ENCODE measurements at places on chromosomes 3 and 15. TPM values are rescaled to one million over a fixed set of nuclear protein-coding genes. Genes with fewer than 3 reads are reported as not detected.

- no peak overlapping the region for H3K4me3 ChIP-seq
- H3K27me3 ChIP-seq, result no peaks in the 10 kb centered on the region
- no peak overlapping the region for H3K27ac ChIP-seq
- no peak for DNase-seq
- H3K36me3 ChIP-seq, result no peaks in the 10 kb centered on the region
These were observed 307.6 kb downstream of the RYR3 start for GRCh38 chr15:33618350-33618749.

DNA sequence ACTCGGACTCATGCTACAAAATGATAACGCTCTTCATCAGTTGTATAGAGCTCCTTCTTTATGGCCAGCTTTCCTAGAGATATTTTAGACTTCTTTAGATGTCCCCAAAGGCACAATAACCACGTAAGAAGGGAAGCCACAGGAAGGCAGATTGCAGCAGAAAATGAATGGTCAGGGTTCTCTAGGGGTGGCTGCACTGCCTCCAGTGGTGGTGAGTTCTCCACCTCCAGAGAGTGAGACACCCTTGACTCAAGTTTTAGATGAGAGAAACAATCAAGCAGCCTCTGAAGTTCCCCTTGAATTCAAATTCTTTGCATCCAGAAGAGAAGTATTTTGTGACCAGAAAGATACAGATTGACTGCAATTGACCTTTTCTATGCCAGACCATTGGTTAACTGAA lies 191.5 kb downstream of the TP63 start:
- DNase-seq, result no peak
- no peak overlapping the region for H3K27ac ChIP-seq
- no peaks in the 10 kb centered on the region for H3K4me1 ChIP-seq
- no peaks in the 10 kb centered on the region for H3K27me3 ChIP-seq
- no peaks in the 10 kb centered on the region for H3K36me3 ChIP-seq
- H3K4me3 ChIP-seq, result no peak overlapping the region

DNA sequence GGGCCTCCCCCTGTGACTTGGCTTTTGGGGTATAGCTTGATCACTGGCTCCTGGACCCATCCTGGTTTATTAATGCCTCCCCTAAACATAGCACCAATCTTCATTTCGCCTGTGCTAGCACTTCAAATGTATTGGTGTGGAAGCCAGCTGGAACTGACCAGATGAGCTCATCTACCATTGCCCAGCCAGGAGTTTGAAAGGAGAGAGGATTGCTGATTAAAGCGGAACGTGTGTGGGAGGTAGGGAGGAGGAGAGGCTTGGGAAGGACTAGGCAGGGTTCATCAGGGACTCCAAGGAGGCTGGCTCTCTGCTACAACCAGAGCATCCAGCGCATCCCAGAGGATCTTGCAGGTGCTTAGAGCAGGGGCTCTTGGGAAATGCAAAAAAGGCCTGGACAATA lies 34.4 kb upstream of the TLE3 start:
- H3K36me3 ChIP-seq, result no peaks in the 10 kb centered on the region
- peaks cover 4% of the 10 kb centered on the region for H3K4me1 ChIP-seq
- no peak overlapping the region for H3K4me3 ChIP-seq
- no peak overlapping the region for H3K27ac ChIP-seq

- no peak for DNase-seq
- H3K27me3 ChIP-seq, result no peaks in the 10 kb centered on the region
- no peak overlapping the region for H3K4me3 ChIP-seq
- H3K4me1 ChIP-seq, result no peaks in the 10 kb centered on the region
These were observed 348.3 kb downstream of the MFSD1 start for GRCh38 chr3:159150180-159150579.

DNA sequence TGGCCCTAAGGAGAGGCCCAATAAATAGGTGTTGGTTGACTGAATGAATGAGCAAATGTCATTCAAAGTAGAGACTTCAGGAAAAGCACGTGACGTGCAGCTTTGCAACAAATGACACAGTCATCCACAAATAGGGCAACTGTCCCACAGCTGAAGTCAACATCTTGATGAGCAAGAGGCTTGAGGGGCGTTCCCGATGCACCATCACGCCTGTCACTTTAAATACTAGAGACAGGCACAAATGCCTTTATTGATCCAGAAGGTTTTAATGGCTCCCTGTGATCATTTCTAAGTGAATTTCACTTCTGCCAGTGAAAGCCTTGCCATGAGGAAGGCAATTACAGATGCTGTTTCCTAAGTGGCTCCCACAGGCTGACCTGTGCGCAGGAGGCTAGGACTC lies 43.6 kb downstream of the ABTB1 start:
- DNase-seq, result no peak
- no peak overlapping the region for H3K27ac ChIP-seq
- no peak overlapping the region for H3K4me3 ChIP-seq
- no peaks in the 10 kb centered on the region for H3K27me3 ChIP-seq
- H3K4me1 ChIP-seq, result peaks cover 44% of the 10 kb centered on the region
- H3K36me3 ChIP-seq, result no peaks in the 10 kb centered on the region

GRCh38 chr3:74331711-74332110 lies 282.7 kb downstream of the CNTN3 start:
- no peak overlapping the region for H3K4me3 ChIP-seq
- no peak for DNase-seq
- H3K4me1 ChIP-seq, result no peaks in the 10 kb centered on the region
- no peak overlapping the region for H3K27ac ChIP-seq
- H3K27me3 ChIP-seq, result no peaks in the 10 kb centered on the region

DNA sequence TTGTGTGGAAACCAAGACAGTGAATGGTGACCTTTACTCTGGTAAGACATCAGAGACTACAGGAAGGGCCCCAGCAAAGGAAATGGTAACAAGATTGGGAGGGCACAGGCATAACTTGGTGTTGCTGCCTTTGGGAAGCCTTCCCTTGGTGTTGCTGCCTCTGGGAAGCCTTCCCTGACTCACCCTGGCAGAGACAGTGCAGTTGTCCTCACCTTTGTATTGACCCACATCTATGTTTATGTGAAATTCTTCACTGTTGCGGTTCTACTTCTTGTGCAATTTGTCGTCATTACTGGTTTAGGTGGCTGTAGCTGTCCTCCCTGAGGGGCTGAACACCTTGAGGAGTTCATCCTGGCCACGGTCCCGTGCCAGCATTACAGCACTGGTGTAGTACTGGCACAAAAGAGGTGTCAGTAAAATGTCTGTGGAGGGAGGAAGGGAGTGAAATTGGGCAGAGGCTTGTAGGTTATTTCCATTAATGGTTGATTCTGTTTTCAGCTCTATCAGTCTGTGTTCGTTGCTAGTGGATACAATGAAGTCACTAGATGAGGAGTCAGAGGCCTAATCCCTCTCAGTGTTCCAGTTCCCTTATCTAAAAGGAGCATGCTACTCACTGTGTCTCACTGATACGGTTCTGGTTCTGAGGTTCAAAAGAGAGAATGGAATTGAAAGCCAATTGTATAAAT lies 21.6 kb downstream of the IFT122 start:
- no peaks in the 10 kb centered on the region for H3K36me3 ChIP-seq
- H3K27ac ChIP-seq, result no peak overlapping the region

Gene RETNLB
- total RNA-seq, result not detected

DNA sequence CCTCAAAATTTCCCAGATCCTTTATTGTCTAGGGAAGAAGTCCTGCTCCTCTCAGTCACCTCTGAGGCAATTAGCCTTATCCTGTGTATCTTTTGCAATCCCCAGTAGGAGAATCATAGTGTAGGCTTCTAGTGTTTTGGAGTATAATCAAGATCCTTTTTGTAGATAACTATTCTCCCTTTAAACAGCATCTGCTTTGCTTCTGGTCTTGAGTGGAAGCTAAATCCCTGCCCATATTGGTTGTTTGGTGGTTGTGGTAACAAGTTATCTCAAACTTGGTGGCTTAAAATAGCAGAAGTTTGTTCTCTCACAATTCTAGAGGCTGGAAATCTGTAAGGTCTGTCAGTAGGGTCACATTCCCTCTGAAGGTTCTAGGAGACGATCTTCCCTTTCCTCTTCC lies 217.5 kb upstream of the RASGRP1 start:
- no peak overlapping the region for H3K4me3 ChIP-seq
- no peak for DNase-seq
- no peak overlapping the region for H3K27ac ChIP-seq
- no peaks in the 10 kb centered on the region for H3K36me3 ChIP-seq
- H3K4me1 ChIP-seq, result no peaks in the 10 kb centered on the region

GRCh38 chr3:52531860-52532516 lies 1.7 kb downstream of the NT5DC2 start:
- H3K4me3 ChIP-seq, result peak overlapping the region; percentile 57
- H3K27ac ChIP-seq, result no peak overlapping the region

- H3K27ac ChIP-seq, result no peak overlapping the region
- DNase-seq, result no peak
- H3K4me1 ChIP-seq, result no peaks in the 10 kb centered on the region
- no peaks in the 10 kb centered on the region for H3K36me3 ChIP-seq
- no peaks in the 10 kb centered on the region for H3K27me3 ChIP-seq
These were observed 170.2 kb downstream of the KCNMB2 start for GRCh38 chr3:178706411-178706810.

GRCh38 chr15:47908486-47908885 lies 191.2 kb downstream of the SEMA6D start:
- no peaks in the 10 kb centered on the region for H3K36me3 ChIP-seq
- H3K4me3 ChIP-seq, result no peak overlapping the region
- H3K27ac ChIP-seq, result no peak overlapping the region
- H3K4me1 ChIP-seq, result no peaks in the 10 kb centered on the region

Gene GJD2
- total RNA-seq, result 0.28 TPM

DNA sequence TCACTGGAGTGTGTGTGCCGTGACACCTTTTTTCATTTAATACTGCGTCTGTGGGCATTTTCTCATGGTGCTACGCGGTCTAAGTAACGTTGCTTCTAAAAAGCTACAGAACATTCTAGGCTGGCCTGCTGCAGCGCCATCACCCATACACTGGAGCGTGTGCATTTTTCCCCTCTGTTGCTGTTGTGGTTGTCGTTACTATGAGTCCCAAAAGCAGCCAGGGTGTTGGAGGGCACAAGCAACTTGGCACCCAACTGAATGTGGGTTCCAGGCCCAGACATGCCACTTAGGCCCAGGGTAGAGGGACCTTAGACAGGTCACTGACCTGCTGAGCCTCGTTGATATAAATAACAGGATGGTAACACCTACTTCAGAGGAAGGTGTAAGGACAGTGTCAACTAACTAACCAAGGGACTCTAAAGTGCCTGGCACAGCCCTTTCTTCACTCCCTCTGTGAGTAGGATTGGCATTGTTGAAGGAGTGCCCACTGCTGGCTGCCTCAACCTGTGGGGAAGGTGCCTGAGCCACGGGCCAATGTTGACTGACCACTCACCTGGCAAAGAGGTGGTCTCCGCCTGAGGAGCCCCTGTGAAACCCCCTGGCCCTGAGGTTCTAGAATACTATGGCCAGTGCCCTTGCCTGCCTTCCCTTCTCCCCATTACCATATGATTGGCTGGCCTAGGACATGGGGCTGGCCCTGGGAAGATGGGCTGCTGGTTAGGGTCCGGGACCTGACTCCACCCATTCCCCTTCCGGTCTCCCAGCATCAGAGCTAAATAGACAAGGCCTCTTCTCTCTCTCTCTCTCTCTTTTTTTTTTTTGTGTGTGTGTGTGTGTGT lies 3.5 kb downstream of the CSK start:
- peaks cover 91% of the 10 kb centered on the region for H3K4me1 ChIP-seq
- no peaks in the 10 kb centered on the region for H3K36me3 ChIP-seq
- DNase-seq, result peak; percentile 46
- H3K4me3 ChIP-seq, result no peak overlapping the region

DNA sequence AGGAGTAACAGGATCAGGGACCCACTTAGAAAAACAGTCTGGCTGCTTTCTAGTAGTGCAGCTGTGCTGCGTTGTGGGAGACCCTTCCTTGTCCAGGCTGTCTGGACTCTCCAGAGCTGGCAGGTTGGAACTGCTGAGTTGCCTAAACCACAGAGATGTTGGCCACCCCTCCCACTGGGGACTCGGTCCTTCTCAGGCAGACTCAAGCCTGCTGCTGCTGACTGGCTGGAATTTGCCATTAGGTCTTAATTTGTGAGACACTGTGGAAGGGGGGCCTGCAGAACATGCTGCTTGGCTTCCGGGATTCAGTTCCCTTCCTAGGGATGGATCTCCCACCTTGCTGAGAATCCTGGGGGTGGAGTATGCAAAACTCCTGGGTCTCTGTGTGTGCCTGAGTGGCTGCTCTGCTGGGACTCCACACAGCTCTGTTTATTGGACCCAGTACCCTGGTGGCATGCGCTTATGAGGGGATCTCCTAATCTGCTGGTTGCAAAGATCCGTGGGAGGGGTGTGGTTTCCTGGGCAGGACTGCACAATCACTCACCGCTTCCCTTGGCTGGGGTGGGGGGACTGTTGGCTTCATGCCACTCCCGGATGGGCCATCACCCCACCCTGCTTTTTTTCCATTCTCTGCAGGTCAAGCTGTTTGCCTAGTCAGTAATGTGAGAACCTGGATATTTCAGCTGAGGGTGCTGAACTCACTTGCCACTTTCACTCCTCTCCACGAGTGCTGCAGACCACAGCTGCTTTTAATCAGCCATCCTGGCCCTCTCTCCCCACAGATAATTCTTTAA lies 150.5 kb downstream of the CFAP20DC start:
- no peak overlapping the region for H3K27ac ChIP-seq
- H3K36me3 ChIP-seq, result no peaks in the 10 kb centered on the region
- H3K27me3 ChIP-seq, result no peaks in the 10 kb centered on the region
- H3K4me1 ChIP-seq, result no peaks in the 10 kb centered on the region
- peak; percentile 64 for DNase-seq

DNA sequence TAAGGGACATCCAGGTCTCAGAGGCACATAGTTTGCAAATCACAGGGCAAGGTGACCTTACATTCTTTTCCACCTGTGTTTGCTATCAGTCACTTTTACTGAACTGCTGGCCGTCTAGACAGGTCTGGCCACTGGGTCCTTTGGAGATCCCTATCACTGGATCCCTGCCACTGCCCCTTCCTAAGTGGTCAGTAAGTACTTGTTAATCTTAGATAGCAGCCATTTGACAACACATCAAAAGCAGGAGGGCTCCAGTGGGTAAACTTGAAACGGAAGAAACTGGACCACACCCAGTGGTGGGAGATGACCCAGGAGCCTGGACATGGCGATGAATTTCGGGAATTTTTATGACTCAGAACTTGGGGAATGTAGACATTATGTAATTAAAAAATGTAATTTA lies 28.9 kb upstream of the RASGRP1 start:
- H3K27ac ChIP-seq, result no peak overlapping the region
- no peak for DNase-seq
- no peaks in the 10 kb centered on the region for H3K27me3 ChIP-seq
- H3K4me3 ChIP-seq, result no peak overlapping the region
- no peaks in the 10 kb centered on the region for H3K4me1 ChIP-seq
- no peaks in the 10 kb centered on the region for H3K36me3 ChIP-seq

- no peak overlapping the region for H3K4me3 ChIP-seq
- H3K4me1 ChIP-seq, result no peaks in the 10 kb centered on the region
- H3K27me3 ChIP-seq, result no peaks in the 10 kb centered on the region
- no peak overlapping the region for H3K27ac ChIP-seq
- H3K36me3 ChIP-seq, result no peaks in the 10 kb centered on the region
These were observed 4.8 kb upstream of the SUMF1 start for GRCh38 chr3:4471907-4472306.

Gene CHCHD6
- total RNA-seq, result 8.0 TPM

Data from sigmoid colon (tissue), 7 donors.